ENCODE measurements at places on chromosomes 11 and 22.

DNA sequence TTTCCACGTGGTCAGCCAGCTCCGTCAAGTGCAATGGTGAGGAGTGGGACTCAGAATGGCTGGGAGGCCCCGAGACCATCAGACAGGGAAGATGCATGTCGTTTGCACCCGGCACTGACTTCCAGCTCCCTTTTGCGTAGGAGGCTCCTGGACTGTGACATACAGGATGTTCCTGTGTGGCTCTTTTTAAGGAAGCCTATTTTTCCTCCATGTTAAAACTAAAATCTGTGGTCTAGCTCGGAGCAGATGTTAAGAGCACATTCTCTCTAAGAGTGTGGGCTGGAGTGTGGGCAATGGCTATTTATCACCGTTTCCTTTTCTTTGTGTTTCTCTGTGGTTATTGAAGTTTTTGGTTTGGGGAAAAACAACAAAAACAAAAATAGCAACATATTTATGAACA, 40.9 kb upstream of the AMPD3 start:
- DNase-seq = no peak

GRCh38 chr11:24297461-24297860, 199.4 kb upstream of the LUZP2 start:
- DNase-seq = no peak

GRCh38 chr11:5719703-5720495, 16.3 kb upstream of the OR56B1 start:
- no peak for DNase-seq

DNA sequence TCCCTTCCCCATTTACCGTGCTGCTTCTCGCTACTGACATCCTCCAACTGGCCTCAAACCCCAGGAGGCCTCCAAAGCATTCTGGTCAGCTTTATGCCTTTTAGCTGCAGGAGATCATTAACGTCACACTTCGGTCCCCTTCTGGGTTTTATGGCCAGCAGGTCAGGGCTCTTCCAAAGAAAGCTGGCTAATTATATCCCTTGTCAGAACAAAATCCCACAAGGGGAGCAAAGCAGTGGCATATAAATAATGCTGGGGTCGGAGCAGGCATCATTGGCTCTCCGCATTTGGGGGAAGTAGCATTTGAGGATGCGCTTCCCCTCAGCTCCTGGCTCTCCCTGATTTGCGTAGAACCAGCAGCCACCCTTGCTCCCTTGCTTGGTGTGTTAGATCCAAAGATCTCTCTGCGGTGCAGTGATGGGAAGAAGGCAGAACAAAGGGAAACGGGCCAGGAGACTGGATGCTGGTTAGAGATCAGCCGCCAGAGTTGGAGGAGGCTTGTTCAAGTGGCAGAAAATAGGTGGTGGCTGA, 117.4 kb downstream of the DBX1 start:
- no peak for DNase-seq

GRCh38 chr11:18063125-18063524, 17.1 kb upstream of the TPH1 start:
- DNase-seq = no peak

GRCh38 chr11:118212131-118212725, 12.6 kb downstream of the JAML start:
- DNase-seq = no peak
